ENCODE measurements at places on chromosomes 12 and 14.

GRCh38 chr12:110088936-110089335 lies 35.2 kb upstream of the IFT81 start:
- peak; percentile 93 for DNase-seq

- DNase-seq = no peak
Observed at GRCh38 chr12:49872781-49873181, 29.9 kb upstream of the BCDIN3D start.

DNA sequence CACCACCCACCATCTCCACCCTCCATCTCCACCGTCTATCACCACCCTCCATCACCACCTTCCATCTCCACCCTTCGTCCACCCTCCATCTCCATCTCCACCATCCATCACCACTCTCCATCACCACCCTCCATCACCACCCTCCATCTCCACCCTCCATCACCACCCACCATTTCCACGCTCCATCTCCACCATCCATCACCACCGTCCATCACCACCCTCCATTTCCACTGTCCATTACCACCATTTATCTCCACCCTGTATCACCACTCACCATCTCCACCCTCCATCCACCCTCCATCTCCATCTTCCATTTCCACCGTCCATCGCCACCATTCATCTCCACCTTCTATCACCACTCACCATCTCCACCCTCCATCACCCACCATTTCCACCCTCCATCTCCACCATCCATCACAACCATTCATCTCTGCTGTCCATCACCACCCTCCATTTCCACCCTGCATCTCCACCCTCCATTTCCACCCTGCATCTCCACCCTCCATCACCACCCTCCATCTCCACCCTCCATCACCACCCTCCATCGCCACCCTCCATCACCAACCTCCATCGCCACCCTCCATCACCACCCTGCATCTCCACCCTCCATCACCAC lies 6.1 kb upstream of the CEP170B start:
- no peak for DNase-seq

DNA sequence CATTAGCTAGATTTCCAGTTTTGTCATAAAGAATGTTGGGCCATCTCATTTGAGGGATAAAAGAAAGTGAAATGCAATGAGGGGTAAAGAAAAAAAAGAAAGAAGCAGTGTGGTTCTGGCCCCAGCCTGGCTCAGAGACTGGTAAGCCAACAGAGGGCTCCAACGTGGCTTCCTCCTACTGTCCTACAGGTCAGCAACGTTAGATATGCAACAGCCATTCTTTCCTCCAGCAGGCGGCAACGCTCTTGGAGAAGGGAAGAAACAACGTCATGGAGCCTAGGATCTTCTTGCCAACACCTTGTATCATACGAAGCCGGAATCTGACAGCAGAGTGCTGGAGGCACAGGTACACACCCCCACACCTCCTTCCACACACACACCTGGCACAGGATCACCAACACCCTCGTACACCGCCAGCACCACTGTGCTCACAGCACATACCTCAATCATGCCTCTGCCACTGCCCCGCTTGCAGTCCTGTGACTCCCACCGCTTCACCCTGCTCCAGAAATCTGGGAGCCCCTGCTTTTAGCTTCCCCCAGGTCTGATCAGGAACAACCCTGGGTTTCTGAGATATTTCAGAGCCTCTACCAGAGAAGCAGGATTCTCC lies 102.8 kb downstream of the RPAP3 start:
- DNase-seq = no peak

- peak; percentile 50 for DNase-seq
Observed at GRCh38 chr12:48336564-48336963, 14.2 kb downstream of the ZNF641 start.

DNA sequence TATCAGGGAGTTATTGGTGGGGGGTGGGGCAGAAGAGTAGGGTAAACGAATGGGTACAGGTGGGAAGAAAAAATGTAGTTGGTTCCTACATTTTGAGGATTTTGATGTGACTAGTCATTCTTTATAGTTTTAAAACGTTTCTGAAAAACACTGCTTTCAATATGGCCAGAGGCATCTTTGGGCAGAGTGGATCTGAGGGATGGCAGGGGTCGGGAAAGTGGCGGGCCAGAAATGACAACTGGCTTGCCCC lies 527 bp upstream of the ATP23 start:
- no peak for DNase-seq

GRCh38 chr14:97943619-97944018 lies 1146.4 kb downstream of the VRK1 start:
- no peak for DNase-seq

GRCh38 chr14:83559721-83560120 lies 1970.2 kb upstream of the FLRT2 start:
- no peak for DNase-seq

DNA sequence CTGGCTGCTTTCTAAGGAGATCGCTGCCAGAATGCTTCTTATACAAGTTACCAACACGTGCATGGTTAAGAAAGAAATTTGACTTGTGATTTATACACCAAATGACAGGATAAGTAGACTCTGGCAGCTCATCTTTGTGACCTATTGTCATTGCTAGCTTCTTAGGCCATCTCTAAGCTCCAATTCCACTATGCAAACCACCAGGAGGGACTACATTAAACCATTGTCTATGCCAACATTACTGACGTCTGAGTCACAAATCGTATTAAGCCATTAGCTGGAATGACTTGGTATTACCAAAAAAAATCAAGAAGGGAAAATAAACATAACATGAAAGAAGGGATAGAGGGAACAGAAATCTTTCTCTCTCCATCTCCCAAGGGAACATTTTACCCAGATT lies 15.8 kb upstream of the VPS33A start:
- no peak for DNase-seq

GRCh38 chr14:65320661-65321308 lies 91.7 kb upstream of the FUT8 start:
- no peak for DNase-seq

GRCh38 chr12:127416796-127417195 lies 850.2 kb upstream of the TMEM132C start:
- DNase-seq = no peak

- no peak for DNase-seq
Observed at GRCh38 chr14:77325746-77326094, 4.9 kb downstream of the GSTZ1 start.

GRCh38 chr14:63453443-63453936 lies 89.7 kb downstream of the PPP2R5E start:
- no peak for DNase-seq

DNA sequence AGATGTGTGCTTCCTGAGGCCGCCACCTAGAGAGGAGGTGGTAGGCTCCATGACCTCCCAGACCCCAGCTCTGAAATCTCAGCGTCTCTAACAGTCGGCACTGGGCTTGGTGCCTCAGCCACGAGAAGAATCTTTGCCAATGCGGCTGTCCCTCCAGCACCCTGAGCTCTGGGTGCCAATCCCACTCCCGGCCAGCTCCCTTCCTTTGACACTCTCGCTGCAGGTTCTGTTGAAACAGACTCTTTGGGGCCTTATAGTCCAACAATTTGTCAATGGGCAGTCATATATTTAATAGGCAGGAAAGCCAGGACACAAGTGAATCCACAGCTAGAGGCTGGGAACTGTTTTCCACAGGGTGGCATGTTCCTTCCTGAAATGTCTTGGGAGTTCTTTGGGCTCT lies 52.8 kb downstream of the PRMT8 start:
- DNase-seq = no peak

DNA sequence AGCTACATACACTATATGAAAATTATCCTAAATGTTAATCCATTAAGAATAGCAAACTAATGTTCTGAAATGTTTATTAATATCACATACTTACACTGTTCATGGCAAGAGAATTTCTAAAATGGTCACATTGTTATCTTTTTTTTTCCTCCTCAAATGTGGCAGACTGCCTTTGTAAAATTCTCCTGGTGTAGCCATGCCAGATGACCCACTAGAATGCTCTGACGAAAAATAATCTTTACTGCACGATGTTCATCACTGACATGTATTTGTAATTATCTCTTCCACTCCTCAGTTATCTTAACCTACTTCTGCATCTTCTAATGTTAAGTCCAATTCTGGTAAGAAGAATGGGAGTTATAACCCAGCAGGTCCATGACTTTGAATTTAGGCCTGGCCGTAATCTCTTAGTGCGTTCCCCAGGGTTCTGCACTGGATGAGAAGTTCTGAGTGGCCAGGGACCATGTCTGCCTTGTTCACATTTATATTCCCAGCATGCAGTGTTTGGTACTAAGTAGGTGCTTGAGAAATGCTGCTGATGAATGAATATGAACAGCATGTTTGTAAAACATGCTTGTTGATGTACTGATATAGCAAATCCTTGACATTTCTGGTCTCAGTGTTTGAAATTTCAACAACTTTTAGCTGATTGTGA lies 46.7 kb downstream of the NOPCHAP1 start:
- no peak for DNase-seq

- DNase-seq = no peak
Observed at GRCh38 chr14:34014936-34015335, 64.1 kb upstream of the EGLN3 start.

DNA sequence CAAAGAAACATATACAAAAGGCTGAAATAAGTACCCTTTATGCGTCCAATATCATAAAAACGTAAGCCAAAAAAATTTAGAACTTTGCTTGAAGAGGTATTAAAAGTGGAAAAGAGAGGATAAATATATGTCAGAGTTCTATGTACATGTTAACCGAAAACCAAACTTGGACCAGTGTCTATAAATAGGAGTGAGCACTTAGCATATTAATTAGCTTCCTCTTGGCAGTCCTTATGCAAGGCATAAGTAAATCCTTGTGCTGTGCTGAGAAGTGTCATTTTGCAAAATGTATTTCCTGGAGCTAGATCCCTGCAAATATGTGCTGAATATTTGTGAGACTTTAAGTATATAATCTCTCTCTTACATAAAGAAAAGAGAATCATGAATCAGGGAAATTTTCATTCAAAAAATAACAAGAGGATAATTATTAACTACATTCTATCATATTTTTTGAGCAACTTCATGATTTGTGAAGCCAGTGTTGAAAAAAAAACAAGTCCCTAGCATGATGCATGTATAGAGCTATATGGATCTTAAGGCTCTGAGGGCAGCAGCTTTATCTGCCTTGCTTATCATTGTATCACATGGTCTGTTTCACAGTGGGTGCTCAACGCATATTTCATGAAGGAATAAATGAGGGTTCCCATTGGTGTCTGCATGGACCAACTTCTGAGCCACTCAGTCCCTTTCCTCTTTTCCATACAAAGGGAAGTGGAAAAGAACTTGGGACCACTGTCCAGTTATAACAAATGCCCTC lies 326.1 kb downstream of the PDZRN4 start:
- DNase-seq = peak; percentile 18

DNA sequence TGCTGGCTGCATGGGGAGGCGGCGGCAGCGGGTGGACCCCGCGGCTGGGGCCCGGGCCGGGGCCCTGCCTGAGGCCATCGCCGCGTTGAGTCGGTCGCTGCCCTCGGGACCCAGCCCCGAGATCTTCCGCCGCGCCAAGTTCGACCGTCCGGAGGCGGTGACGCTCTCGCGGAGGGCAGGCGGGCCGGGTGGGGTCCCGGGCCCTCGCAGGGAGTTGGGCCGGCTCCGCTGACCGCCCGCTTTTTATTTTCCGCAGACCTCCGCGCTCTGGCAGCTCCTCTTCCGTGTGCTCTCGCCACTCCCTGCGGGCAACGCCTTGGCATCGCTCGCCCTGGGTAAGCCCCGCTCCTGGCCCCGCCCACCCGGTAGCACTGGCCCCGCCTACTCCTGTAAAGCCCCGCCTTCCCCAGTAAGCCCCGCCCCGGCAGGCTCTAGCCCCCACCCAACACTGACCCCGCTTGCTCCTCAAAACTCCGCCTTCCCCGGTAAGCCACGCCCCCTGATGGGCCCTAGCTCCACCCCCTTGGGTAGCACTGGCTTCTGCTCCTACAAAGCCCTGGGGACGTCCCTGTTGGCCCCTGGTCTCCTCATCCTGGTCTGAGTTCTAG lies 424 bp downstream of the TEDC1 start:
- DNase-seq = peak; percentile 79

- no peak for DNase-seq
Observed at GRCh38 chr14:101177301-101177971, 273.9 kb upstream of the RTL1 start.

- no peak for DNase-seq
Observed at GRCh38 chr12:4144676-4145075, 128.9 kb upstream of the CCND2 start.

DNA sequence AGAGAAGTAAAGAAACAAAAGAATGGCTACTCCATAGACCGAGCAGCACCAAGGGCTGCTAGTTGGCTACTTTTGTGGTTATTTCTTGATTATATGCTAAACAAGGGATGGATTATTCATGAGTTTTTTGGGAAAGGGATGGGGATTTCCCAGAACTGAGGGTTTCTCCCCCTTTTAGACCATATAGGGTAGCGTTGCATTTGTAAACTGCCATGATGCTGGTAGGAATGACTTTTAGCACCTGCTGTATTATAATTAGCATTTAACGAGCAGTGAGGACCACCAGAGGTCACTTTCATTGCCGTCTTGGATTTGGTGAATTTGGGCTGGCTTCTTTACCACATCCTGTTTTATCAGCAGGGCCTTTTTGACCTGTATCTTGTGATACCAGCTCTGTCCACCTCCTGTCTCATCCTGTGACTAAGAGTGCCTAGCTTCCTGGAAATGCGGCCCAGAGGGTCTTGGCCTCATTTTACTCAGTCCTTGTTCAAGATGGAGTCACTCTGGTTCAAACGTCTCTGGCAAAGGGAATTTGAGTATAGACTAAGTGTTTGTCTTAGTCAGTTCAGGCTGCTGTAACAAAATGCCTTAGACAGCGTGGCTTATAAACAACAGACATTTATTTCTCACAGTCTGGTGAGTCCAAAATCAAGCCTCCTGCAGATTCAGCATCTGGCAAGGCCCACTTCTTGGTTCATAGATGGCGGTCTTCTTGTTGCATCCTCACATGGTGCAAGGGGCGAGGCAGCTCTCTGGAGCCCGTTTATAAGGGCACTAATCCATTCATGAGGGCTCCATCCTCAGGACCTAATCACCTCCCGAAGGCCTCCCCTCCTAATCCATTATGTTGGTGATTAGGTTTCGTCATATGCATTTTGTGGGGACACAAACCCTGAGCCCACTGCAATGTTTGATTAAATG lies 348.3 kb upstream of the SFSWAP start:
- DNase-seq = no peak

GRCh38 chr12:98736352-98737321 lies 91.5 kb downstream of the APAF1 start:
- DNase-seq = no peak

DNA sequence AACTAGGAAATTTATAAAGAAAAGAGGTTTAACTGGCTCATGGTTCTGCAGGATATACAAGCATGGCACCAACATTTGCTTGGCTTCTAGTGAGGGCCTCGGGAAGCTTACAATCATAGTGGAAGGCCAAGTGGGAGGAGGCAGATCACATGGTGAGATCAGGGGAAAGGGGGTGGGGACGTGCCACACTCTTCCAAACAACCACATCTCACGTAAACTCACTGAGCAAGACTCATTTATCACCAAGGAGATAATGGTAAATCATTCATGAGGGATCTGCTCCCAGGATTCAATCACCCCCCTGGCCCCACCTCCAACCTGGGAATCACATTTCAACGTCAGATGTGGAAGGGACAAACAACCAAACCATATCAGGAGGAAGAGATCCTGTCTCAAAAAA lies 35.8 kb downstream of the NUMB start:
- DNase-seq = no peak

GRCh38 chr12:123398177-123398549 lies 14.2 kb downstream of the KMT5A start:
- DNase-seq = no peak

Measured in MV-4-11 (cell line).